AG08396 (cell line): ENCODE measurements at places on chromosomes 2 and 18.
A peak's percentile ranks its signal among the peaks of the same experiment; 100 is the strongest.

DNA sequence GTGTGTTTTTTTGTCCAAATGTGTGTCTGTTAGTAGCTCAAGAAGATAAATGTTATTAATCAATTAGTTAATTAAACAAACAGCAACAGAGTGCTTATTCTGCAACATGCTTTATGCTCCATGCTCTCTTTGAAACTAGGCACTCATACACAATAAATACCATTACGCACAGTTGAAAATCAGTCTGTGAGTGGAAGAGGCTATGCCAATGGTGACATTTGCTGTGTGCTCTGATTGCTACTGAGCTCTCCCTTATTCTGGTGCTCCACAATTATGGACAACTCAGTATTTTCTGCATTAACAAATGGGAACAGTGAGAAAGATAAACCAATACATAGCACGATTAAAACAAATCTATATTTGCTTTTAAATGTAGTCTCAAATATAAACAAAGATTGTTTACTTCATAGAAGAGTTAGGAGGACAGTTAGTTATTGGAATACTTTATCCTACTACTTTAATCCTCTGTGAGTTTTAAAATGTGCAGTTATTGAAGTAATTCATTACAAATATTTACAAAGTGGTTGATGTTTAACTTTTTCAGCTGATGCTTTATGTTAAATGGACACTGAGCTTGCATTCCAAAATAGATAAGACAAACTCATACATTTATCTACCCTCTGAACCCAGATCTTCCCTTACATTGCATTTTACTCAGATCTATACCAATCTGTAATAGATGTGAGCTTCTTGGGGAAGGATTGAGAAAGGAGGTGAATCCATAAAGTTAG is 55.3 kb downstream of the NXPH2 start:
- no peak for DNase-seq

DNA sequence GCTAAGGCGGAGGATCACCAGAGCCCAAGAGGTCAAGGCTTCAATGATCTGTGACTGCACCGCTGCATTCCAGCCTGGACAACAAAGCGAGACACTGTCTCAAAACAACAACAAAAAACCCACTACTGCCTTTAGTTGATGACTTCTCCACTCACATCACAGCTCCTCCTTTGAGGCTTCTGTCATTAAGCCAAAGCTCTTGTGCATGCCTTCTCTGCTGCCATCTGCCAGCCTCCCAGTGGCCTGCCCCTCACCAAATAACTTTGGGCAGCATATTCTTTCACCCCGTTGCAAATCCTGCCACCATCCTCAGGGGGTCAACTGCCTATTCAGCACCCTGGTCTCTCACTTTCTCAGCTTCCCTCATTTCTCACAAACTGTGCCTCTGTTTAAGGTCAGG is 27.5 kb downstream of the OSBPL1A start:
- DNase-seq: no peak

GRCh38 chr2:68126561-68126960 is 31.1 kb upstream of the PNO1 start:
- no peak for DNase-seq

DNA sequence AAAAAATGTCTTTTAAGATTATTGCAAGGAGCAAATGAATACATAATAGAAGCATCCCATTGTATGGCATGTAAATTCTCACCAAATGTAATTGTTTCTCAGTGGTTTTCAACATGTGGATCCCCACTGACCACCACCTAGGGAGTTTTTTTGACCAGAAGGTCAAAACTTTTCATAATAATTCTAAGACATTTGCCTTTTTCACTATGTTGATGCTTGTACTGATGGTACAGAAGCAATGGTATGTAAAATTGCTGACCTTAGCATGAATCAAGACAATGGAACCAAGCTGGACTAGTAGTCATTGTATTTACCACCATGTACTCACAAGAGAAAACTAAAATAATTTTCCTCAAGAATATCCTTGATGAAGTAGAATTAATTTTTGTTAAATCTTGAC is 36.8 kb downstream of the RAB10 start:
- DNase-seq: no peak

DNA sequence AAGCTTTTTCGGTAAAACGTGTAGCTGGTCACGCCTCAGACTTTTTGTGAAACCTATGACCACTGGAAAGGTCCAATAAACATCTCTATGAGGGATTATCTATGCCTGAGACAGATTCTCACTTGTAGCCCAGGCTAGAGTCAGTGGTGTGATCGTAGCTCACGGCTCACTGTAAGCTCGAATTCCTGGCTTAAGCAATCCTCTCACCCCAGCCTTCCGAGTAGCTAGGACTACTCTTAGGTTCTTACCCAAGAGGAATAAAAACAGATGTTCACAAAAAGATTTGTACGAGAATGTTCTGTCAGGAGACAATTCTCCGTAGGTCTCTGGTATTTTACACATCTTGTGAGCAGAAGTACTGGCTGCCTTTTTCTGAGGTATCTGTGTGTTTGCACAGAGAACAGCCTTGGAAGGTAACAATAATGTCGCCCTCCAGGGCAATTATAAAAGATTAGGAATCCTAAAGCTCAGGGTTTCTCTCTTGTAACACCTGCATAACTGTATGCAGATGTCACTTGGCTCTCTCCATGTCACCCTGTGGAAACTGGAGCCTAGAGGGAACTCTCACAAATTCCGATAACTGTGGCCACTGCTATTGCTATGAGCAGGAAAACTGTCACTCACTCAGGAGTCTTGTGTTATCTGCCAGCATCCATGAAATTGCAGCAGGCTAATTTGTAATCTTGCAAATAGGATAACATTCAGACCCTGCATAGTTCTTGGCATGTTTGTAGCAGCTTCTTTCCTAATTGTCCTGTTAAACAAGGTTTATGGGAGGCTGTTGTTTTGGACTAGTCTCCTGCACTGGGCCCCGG is 25.5 kb upstream of the RALBP1 start:
- DNase-seq: no peak

GRCh38 chr2:84306361-84306760 is 152.7 kb downstream of the SUCLG1 start:
- DNase-seq: no peak

- no peak for DNase-seq
Measured at GRCh38 chr2:168217920-168218319, 29.5 kb downstream of the STK39 start.

DNA sequence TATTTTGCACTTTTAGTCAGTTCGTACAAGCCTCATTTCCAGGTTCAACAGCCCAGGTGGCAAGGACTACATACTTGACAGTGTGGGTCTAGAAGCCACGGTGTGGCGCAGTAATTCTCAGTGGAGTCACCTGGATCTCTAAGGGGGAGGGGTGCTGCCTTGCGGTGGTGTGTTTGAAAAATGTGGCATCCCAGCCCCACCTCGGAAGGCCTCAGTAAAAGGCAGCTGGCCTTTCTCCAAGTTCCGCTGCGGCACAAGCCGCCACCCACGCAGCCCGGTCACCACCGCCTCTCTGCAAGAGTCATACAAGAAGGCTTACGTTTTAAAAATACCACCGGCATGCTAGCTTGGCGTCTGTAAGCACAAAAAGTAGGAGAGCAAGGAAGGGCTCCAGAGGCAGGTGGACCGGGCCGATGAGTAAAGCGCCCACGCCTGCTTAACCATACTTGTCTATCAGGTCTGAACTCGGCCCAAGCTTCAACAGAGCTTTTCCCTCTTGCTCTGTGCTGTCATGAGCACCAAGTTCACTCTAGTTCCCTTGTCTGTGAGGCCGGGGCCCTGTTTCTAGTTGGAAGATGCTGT is 49.5 kb downstream of the SPRED2 start:
- DNase-seq: peak; percentile 80
